ENCODE measurements at places on chromosomes 3 and 15.

GRCh38 chr3:63585927-63586326, 66.5 kb upstream of the SNTN start:
- DNase-seq, result no peak

DNA sequence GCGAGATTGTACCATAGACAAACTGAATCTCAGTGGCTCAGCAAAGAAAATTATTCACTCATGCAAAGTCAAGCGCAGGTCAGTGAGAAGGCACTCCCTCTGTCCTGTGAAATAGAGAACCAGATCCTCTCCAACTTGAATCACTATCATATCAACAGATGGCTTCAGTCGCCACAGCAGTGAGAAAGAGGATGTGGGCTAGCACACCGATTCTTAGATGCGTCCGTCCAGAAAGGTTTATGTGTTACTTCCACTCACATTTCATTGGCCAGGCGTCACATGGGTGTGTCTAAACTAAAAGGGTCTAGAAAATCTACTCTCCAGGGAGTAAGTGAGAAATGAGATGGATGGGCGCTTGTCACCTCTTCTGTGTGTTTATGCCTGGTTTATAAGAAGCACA, 141.6 kb upstream of the KBTBD8 start:
- no peak for DNase-seq

DNA sequence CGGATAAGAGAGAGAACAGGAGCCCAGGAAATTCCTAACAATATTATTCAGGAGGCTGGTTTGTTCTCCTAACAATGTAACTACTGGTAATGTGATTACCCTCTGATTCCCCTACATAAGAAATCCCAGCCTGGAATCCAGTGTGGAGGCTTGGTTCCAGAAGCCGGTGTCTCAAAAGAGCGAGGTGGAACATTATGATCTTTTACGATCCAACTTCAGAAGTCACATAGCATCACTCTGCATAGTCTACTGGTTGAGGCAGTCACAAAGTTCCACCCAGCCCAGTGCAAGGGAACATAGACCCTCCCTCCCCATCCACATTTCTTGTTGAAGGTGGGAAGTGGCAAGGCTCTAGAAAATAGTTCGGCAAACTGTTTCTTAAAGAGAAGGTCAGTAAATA, 81.6 kb upstream of the GALNT15 start:
- no peak for DNase-seq

GRCh38 chr3:61892891-61893290, 331.5 kb downstream of the PTPRG start:
- no peak for DNase-seq

- DNase-seq, result no peak
Observed at GRCh38 chr3:19547665-19548464, 386.2 kb downstream of the EFHB start.

DNA sequence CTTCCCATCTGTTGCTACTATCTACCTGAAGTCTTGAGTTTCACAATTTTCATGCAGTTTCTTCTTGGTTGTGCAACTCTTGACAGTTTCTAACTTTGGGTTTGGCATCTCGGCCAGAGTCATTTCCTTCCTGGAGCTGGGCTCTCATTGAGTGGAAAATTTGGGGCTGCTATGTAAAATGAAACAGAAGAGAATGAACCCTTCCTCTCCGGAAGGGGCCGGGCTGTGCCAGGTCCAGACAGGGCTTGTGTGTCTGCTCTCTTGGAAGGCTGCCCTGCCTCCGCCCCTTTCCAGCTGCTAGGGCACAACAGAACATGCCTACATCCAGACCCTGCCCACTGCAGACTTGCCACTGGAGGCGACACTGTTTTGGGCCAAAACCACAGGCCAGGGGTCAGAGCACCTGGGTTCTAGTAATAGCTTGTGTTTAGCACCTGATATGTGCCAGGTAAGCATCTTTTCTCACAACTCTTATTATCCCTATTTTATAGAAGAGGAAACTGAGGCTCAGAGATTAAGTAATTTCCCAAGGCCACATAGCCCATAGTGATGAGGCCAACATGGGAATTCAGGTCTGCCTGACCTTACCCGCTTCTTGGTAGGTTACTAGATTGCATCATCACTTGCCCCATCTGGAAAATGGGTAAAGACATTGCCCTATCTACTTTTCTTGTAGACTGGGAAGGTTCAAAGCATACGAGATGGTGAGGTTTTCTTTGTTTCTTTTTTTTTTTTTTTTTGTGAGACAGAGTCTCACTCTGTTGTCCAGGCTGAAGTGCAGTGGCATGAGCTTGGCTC, 25.0 kb downstream of the IRAK2 start:
- DNase-seq, result no peak

DNA sequence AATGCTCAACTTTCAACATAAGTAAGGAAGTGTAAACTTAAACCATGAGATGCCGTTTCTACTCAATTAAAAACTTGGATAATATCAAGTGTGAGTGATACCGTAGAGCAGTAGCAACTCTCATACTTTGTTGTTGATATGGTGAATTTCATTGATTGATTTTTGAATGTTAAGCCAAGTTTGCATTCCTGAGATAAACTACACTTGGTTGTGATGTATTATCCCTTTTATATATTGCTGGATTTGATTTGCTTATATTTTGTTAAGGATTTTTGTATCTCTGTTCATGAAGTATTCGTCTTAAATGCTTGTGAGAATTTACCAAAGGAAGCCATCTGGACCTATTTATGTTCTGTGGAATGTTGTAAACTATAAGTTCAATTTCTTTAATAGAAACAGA, 21.7 kb downstream of the SLMAP start:
- DNase-seq, result no peak

DNA sequence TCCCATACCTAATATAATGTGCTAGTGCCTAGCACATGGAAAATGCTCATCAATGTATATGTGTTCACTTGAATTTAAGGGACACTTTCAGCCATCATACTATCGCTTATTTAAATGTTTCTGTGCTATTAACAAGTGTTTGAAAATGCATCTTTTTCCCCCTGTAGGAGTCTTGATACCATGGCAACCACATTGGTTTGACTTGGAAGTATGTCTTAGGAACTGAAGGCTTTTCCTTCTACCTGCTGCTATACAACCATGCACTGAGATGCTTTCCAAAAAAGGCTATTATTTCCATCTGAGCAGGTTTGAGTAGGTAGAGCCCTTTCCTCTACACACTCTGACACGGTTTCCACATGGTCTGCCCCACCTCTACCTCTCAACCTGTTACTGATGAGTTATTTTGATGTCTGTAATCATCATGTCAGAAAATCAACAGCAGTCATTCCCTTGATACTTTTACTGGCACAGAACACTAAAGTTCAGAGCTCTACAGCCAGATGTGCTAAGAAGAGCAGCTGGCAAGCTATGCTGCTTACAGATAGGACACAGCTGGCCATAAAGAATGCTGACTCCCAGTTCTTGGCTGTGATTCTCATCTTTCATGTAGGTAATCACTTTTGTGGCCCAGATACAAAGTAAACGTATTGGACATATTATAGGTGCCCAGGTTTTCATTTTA, 59.3 kb downstream of the RYR3 start:
- DNase-seq, result no peak

DNA sequence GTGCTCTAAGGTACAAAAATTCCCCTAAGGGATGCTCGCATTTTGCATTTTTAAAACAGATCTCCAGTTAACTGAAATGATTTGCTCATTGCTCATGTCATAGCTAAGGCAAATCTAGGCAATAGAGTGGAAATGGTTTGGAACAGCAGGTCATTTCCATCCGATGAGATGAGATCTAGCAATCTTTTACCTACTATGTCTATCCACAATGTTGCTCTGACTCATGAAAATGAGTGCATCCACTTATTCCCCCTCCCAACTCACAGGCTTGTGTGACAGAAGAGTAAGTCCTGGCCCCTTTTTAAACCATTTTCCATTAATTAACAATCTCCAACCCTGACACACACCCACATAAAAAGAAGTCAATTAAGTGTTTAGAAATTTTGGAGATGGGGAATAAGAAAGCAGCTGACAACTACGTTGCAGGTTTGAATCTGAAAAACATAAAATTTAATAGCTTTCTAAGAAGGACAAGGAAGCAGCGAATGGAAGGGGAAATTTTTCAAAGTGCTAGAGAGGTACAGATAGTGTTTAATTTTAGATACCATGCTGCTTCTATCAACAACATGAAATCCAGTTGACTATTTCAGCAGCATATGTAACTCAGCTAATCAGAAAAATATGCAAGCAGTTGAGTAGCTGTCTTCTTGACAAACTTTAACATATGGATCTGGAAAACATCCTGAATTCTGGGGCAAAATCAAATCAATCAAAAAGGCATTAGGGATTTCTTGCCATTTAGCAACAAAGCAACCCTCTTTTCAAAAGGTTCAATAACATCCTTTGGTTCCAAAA, 112.0 kb downstream of the TMCO5A start:
- no peak for DNase-seq

- no peak for DNase-seq
Observed at GRCh38 chr15:81196576-81197254, at the start of gene IL16. Gene IL16, plus strand, starts transcription at chr15:81196879. Its CDS starts 28,521 bp downstream, at chr15:81225400.

- DNase-seq, result no peak
Observed at GRCh38 chr3:11247362-11247761, 24.8 kb upstream of the ATG7 start.

- no peak for DNase-seq
Observed at GRCh38 chr3:177816667-177817208, 619.5 kb upstream of the TBL1XR1 start.

- no peak for DNase-seq
Observed at GRCh38 chr15:78207110-78207458, 27.3 kb downstream of the ACSBG1 start.

DNA sequence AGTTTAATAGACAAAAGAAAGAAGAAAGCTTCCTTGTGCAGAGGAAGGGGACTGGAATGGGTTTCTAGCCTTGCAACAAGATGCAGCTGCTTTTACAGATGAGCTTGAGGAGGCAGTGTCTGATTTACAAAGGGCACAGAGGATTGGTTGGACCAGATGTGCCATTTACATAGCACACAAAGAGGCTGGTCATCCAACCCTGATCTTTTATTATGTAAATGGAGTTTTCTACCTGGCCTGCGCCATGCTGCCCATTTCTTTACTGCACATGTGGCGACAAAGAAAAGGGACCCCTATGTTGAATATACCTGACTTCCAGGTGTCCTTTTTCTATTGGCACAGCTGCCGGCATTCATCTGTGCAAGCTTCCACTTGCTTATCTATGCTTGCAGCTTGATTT, 409.4 kb upstream of the FRG2C start:
- DNase-seq, result no peak

GRCh38 chr3:177878192-177878591, 658.0 kb upstream of the KCNMB2 start:
- DNase-seq, result no peak

- DNase-seq, result no peak
Observed at GRCh38 chr3:128663151-128663550, 12.5 kb upstream of the RPN1 start.

- no peak for DNase-seq
Observed at GRCh38 chr15:40002295-40002694, 36.7 kb downstream of the SRP14 start.

GRCh38 chr3:123411340-123412040, 37.4 kb downstream of the ADCY5 start:
- no peak for DNase-seq

DNA sequence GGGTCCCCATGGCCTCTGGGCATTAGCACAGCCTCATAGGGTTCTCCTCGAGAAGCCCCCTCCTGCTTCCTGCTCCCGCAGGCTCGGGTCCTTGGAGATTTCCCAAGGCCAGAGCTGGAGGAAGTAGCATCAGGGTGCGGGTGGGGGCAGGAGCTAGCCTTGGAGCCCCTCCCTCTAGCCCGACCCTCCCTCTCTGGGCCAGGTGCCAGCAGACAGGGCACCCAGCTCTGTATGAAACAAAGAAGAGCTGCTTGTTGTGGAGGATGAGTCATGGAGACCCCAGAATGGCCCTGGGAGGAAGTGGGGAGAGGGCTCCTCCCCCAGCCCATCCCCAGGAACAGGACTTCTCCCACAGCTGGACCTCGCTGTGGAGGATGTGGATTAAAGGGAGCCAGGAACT, 29.2 kb downstream of the EPHB3 start:
- no peak for DNase-seq

DNA sequence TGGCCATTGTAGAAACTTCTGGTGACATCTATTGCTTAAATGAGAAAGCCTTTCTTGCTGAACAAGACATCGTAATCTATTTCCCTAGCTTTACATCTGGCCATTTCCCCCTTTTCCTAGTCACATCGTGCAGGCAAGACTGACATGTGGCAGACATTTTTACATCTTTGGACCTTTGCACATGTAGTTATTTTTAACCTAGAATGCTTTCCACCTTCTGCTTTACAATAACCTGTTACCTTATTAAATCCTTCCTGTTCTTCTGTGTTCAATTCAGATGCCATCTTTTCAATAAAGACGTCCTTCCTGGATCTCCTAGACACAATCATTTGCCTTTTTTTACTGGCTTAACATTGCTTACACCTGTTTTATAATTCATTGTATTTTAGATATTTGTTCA, 343.3 kb downstream of the DIPK2A start:
- DNase-seq, result no peak

GRCh38 chr15:98860281-98861041, 147.1 kb downstream of the PGPEP1L start:
- no peak for DNase-seq

GRCh38 chr3:11567516-11568467, 75.9 kb downstream of the VGLL4 start:
- no peak for DNase-seq

DNA sequence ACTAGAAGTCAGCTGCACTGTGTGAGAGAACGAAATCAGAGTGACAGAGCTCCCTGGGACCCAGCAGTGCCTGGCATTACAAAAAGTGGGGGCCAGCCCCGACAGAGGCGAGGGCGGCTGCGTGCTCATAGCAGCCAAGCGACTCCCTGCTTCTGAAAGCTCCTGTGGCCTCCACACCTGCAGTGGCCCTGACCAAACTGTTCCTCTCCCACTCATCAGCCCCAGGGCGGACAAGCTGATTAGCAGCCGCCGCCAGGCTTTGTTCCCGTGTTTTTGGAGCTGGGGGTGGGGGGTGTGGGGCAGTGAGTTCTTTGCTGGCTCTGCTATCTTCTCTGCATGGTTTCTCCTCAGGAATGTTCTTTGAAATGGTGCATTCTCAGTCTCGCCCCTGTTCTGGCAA, 58.1 kb downstream of the DGKG start:
- DNase-seq, result no peak

DNA sequence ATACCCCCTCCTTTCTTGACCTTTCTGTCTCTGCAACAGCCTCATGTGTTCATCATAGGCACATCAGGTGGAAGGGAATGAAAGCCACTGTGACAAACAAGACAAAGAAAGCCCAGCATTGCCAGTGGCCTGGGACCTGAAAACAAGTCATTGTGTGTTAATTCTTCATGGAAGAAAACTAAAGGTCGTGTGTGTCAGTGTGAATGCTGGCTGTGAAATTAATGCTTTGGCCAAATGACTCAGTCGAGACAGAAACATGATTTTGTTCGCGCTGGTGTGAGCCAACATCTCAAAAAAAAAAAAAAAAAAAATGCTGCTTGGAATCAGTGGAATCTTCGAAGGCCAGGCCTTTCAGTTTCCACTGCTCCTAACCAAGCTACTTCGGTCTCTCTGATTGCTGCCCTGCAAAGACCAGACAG, 386.5 kb upstream of the PROK2 start:
- no peak for DNase-seq

DNA sequence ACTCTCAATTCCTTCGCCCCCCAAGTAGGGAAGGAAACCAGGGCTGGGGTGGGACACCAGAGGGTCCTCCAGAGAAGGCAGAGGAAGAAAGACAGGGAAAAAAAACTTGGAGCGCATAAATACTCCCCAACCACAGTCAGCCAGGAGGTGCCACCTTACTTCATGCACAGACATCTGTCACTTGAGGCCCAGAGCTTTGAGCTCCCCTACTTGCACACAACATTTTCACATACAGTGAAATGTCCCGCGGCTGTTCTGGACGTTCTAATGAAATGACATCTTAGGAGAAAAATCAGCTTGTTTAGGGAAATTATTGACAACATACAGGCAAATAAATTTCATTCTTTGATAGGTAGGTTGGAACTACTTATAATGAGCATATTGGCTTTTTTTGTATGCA, 113.0 kb downstream of the LIPC start:
- DNase-seq, result no peak

Data from activated CD4-positive, alpha-beta T cell treated with anti-CD3 and anti-CD28 coated beads, Interleukin-2, amount 50 U/mL, for 4 hours (primary cell).